Stimulated activated CD8-positive, alpha-beta memory T cell treated with anti-CD3 and anti-CD28 coated beads, Interleukin-15, amount 100 ng/mL, for 4 hours (primary cell): ENCODE measurements at places on chromosomes 11 and 22.

DNA sequence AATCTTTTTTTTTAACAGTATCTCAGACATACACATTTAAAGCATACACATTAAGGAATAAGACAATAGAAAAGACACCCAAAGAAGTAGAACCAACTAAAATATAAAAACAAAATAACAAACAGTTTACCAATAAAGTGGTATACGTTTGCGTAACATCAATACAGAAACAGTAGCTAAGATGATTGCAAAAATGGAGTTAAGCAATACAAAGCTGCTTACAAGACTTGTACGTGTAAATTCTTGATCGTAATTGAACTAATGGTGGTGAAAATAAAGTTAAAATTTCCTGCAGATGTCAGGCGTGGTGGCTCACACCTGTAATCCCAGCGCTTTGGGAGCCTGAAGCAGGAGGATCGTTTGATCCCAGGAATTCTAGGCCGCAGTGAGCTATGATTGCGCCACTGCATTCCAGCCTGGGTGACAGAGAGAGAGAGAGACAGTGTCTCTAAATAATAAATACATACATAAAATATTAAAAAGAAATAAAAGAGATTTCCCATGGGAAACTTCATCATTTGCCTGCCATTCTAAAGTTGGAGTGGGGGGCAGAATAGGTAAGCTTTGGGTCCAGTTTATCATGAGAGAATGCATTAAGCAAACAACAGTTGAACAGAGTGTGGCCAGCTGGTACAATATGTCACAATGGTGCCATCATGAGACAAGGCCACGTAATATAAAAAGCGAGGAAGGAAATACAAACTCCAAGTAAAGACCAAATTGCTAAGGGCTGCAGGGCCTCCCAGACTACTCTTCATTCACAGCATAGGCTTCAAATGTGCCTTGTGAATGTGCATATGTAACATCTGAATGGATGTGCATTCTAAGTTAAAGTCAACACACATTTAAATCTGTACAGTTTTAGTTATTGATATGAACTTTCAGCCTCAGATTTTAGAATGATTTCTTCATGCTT lies 38.9 kb upstream of the EED start:
- no peak for DNase-seq

- no peak for DNase-seq
Observed at GRCh38 chr11:117992136-117992535, 5.9 kb downstream of the IL10RA start.

GRCh38 chr11:72760539-72761405 lies 8.6 kb upstream of the ARAP1 start:
- no peak for DNase-seq

- no peak for DNase-seq
Observed at GRCh38 chr22:40727070-40727963, 48.0 kb downstream of the MCHR1 start.

- no peak for DNase-seq
Observed at GRCh38 chr11:66361502-66361941, 10.0 kb downstream of the SLC29A2 start.

- no peak for DNase-seq
Observed at GRCh38 chr11:83092488-83093384, 21.0 kb upstream of the RAB30 start.

DNA sequence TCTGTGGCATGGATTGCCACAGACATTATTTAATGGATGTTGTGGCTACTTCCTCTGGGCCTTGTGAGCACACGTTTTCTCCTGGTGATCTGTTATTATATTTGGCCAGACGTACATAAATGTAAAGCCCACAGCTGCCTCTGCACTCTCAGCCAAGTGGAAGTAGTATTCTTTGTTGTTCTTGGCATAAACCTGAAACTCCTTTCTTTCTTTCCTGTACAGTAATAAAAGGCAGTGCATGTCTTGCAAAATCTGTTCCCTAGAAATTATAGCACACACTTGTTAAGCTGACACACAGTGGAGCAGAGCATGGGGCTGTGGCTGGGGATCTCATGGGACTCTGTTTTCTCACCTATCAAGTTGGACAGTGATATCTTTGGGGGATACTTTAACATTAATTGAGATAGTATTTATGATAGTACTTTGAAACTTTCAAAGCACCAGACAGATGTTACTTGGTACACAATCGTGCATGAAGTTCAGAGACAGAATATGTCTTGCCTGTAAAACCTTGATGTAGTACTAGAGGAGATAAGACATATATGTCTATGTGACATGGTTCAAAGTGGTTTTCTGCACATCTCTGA lies 20.9 kb downstream of the PANX1 start:
- DNase-seq, result no peak

GRCh38 chr11:73284106-73284505 lies 12.0 kb downstream of the P2RY6 start:
- DNase-seq, result no peak

DNA sequence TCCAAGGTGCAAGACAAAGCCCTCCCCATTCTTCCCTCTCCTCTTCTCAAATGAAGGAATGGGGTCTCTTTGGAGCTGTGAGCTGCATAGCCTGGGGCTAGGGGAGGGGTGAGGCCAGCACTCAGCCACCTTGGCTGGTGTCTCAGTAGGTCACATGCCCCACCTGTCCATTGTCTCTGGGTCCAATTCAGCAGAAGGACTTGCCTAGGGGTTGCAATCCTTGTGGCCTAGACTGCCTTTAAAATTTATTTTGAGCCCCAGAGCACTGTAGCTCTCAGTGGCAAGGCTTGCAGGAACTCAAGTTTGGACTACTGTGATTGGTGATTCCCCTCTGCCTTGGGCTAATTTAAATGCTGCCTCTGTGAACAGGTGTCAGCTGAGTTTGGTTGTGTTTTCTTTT lies 336.7 kb downstream of the DDX10 start:
- DNase-seq, result no peak

GRCh38 chr11:101862391-101863233 lies 52.2 kb upstream of the CEP126 start:
- no peak for DNase-seq

- no peak for DNase-seq
Observed at GRCh38 chr11:79179087-79179486, 261.7 kb downstream of the TENM4 start.

DNA sequence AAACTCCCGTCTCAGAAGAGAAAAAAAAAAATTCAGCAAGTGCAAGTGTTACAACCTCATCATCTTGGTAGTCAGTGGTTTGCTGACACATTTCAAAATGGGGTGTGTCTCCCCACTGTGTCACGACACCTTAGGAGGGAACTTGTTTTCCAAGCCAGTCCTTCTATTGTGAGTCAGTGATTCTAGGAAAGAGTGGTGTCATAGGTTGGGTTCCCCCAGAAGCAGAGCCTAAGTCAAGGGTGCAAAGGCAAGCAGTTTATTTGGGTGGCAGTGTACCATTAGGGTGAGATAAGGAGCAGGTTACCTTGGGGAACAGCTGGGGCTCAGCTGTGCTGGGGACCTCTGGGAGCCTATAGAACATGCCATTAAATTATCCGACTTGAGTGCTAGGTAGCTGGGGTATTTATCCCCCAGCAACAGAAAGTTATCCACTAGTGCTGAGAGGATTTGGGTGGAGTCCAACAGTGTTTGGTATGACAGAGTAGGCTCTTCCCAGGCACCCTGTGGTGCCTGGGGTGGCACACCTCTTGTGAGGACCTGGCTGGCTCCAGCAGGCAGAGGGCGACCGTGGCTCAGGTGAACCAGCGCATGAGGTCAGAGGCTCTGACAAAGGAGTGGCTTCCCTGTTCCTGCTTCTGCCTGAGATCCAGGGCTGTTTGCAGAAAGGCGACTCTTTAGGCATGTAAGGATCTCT lies 41.7 kb downstream of the KIAA1671 start:
- DNase-seq, result no peak
